PC-3 (cell line): ENCODE measurements at places on chromosomes 11 and 22. TPM values are rescaled to one million over a fixed set of nuclear protein-coding genes. Genes with fewer than 3 reads are reported as not detected.

The CEND1 gene
- total RNA-seq, result not detected in 2 replicates

The C11orf91 gene
- 1.0 TPM in 1 of 2 replicates, not detected in the other for total RNA-seq

The PDE2A gene
- total RNA-seq, result 2.6 and 2.7 TPM in 2 replicates

The SPDYC gene
- total RNA-seq, result not detected in 2 replicates

The ELFN2 gene
- total RNA-seq, result 10.0 and 14.5 TPM in 2 replicates

The FGF19 gene
- total RNA-seq, result not detected in 2 replicates

The PGA5 gene
- not detected in 2 replicates for total RNA-seq

The NPAT gene
- total RNA-seq, result 15.6 and 19.6 TPM in 2 replicates

The OR52A5 gene
- total RNA-seq, result not detected in 2 replicates

The DDTL gene
- 0.73 TPM in 1 of 2 replicates, not detected in the other for total RNA-seq

The NR1H3 gene
- 14.2 and 31.6 TPM in 2 replicates for total RNA-seq

The MMP20 gene
- total RNA-seq, result not detected in 2 replicates

The VPREB3 gene
- total RNA-seq, result 0.77 TPM in 1 of 2 replicates, not detected in the other

The FAM227A gene
- 1.2 and 2.2 TPM in 2 replicates for total RNA-seq

DNA sequence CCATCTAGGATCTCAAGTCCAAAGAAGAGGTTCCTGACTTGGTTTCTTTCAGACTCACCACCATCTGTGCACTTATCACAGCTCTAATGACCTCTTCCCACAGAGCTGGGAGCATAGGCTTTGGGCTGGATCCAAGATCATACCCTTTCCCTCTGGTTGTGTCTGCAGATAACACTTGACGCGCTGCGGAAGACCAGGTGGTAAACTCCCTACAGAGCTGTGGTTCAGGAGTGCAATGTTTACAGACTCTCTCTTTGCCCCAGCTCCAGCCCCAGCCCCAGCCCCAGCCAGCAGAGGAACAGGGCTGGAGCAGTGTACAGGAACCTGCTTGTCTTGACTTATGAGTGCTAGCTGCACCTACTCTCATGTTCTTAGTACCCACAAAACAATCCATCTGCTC, 274.4 kb upstream of the SYN3 start:
- no peak for DNase-seq

DNA sequence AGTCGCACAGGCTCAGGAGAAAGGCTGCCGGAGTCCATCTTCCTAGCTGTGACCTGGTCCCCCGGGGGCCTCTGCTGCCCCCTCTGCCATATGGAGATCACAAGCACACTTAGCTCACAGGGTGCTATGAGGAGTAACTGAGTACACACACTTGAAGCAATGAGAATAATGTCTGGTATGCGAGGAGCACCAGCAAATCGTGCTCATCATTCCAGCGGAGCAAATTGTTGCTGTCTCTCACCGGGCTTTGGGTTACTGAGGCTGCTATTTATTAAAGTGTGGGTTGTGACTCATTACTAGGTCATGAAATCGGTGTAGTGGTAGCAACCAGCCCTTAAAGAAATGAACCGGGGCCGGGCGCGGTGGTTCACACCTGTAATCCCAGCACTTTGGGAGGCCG, 48.1 kb upstream of the EIF3D start:
- peak; percentile 90 for DNase-seq

DNA sequence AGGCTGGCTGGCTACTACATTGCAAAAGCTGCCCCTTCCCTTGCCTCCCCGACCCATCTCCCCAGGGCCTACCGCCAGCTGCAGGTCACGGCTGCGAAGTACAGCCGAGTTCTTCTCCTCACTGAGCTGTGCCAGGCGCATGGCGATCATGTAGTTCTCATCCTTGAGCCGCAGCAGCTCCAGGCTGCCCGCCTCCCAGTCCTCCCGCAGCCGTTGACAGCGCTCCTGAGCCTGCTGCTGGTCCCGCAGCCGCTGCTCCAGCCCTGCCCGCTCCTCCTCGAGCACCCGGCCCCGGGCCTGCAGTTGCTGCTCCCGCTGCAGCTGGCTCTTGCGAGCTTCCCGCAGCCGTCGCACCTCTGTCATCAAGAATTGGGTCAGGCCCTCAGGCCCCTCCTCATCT, 3.3 kb downstream of the CARD10 start:
- DNase-seq, result no peak

GRCh38 chr11:9076046-9076445, 15.4 kb downstream of the SCUBE2 start:
- no peak for DNase-seq

GRCh38 chr11:113553915-113554314, 78.7 kb upstream of the DRD2 start:
- no peak for DNase-seq

- no peak for DNase-seq
These were observed 25.7 kb upstream of the TUB start for GRCh38 chr11:8055091-8055835.

- DNase-seq, result peak; percentile 90
These were observed 32.2 kb upstream of the GRIA4 start for GRCh38 chr11:105577641-105578040.

- DNase-seq, result peak; percentile 73
These were observed 2.3 kb downstream of the SHANK3 start for GRCh38 chr22:50674606-50675552.

DNA sequence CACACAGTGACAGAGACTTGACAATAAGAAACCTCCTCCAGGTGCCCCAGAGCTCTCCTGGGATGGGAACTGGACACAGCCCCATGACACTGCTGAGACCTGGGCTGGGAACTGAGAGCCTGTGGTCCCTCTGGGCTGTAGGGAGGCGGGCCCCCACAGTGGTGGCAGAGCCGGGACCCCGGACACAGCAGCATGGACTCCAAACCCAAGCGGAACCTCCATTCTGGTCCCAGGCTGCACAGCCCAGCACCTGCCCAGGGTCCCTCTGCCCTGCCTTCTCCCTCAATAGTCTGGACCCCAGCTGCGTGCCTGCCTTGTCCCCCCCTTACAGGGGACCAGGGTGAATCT, 8.4 kb upstream of the APOBEC3H start:
- DNase-seq, result no peak

DNA sequence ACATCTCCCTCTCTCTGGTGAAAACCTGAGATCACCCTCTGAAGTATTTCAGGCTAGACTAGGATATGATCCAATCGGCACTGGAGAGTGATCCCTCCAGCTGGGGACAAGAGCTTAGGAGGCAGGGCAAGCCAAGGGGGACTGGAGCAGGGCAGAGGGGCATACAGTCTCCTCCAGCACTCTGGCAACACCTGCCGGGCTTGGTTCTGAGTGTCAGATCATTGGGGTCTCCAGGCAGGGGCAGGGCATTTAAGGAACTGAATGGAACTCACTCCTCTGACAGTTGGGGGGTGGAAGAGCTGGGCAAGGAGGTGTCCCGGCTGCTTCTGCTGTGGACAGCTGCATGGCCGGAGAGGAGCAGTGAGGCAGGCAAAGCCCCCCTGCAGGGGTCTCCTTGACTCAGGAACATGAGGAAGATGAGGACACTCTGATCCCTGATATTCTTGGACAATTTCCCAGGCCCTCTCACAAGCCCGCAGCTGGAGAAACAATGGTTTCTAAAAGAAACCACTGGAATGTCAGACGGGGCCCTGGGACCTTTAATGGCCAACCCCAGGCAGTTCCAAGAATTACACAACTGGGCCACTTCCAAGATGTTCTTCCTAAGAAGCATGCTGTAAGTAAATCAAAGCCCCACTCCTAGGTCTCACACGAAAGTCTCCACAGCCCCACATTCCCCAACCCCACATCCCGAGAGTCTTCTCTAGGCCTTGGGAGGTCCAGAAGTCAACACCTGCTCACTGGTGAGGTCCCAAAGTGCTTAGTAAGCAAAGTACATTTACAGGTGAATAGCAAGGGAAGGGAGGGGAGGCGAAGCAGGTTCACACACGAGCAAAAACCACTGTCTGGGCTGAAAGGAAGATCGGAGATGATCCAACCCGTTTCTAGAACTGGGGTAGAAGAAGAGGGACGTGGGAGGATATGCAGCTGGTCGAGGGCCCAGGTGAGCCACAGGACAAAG, 1.2 kb upstream of the CCDC86 start:
- peak; percentile 21 for DNase-seq

DNA sequence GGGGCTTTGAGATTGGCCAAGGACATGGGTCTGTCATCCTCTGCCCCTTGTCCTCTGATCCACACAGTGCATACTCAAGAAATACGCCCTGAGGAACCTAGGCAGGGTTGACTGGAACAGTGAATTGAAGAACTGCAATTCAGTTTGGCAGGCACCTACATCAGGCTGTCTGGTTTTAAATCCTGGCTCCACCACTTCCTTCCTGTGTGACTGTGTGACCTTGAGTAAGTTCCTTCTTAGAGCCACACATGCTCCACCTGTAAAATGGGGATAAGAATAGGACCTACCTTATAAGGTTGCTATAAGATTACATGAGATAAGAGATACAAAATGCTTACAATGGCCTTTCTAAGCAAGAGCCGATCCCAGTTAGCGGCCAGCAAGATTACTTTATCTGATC, 15.8 kb upstream of the TCF20 start:
- DNase-seq, result no peak

GRCh38 chr11:112227471-112227870, 1.2 kb downstream of the PTS start:
- DNase-seq, result no peak

DNA sequence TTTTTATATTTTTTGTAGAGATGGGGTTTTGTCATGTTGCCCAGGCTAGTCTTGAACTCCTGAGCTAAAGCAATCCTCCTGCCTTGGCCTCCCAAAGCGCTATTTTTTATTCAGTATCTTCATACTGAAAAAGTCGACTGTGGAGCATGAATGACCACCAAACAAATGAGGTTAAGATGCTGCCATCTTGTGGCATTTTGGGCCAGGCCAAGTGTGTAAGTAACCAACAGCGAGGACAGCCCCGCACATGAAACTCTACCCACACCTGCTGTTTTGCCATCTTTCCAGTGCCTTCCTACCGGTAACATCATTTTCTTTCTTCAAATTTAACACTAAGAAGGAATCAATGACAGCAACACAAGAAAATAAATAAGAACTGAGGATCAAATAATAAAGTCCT, 32.2 kb upstream of the AQP11 start:
- peak; percentile 57 for DNase-seq

GRCh38 chr11:120696597-120697218, 185.2 kb downstream of the GRIK4 start:
- no peak for DNase-seq

- no peak for DNase-seq
These were observed 7.6 kb downstream of the SDHAF2 start for GRCh38 chr11:61437496-61437895.

DNA sequence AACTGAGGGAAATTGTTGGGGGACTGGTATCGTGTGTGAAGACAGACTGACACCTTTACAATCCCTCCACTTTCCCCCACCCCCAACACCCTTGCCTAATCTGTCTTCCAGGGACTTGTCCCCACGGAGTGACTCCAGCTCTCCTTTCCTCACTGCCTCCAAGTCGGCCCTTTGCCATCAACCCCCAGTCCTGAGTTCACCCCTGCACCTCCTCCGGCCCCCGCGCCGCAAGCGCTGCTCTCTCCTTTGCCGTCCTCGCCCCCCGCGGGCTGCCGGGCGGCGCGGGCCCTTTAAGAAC, 183 bp upstream of the ABCG4 start:
- no peak for DNase-seq

GRCh38 chr11:368414-369335, 624 bp upstream of the B4GALNT4 start:
- peak; percentile 22 for DNase-seq

DNA sequence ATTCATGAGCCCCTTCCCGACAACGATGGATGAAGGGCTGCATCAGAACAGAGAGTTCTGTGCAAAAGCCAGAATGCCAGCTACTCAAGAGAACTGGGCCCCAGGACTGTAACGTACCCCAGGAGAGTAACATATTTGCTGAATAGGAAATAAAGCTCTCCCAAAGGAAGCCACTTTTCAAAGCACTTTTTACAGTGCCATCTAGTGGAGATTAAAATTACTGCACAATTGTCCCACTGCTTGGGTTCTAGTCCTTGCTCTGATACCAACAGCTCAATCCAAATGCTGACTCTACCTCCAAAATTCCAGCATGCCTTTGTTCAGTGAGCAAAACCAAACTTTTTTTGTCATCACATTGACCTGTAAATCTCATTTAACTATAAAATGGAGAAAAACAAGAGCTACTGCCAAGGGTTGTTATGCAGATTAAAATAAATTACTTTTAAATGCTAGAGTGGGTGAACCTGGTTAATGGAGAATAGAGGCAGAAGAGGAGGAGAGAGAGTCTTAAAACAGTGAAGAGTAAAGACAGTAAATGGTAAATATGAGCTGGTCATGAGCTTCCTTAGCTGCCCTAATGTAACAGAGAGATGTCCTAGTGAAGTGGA, 87.6 kb upstream of the FSHB start:
- peak; percentile 68 for DNase-seq

GRCh38 chr11:17734418-17734911, at the start of gene KCNC1:
KCNC1 (plus strand) TSS chr11:17734781; CDS start chr11:17736003, 1,222 bp downstream.
- no peak for DNase-seq

- DNase-seq, result no peak
These were observed 742.9 kb downstream of the LRRC4C start for GRCh38 chr11:40716344-40717130.

- peak; percentile 6 for DNase-seq
These were observed 734 bp downstream of the SNU13 start for GRCh38 chr22:41687901-41688364.
